Dorsolateral prefrontal cortex (tissue), 122 donors: ENCODE measurements at places on chromosomes 4 and X.

- no peak for DNase-seq
These were observed 91.3 kb downstream of the LCORL start for GRCh38 chr4:17930256-17930655.

DNA sequence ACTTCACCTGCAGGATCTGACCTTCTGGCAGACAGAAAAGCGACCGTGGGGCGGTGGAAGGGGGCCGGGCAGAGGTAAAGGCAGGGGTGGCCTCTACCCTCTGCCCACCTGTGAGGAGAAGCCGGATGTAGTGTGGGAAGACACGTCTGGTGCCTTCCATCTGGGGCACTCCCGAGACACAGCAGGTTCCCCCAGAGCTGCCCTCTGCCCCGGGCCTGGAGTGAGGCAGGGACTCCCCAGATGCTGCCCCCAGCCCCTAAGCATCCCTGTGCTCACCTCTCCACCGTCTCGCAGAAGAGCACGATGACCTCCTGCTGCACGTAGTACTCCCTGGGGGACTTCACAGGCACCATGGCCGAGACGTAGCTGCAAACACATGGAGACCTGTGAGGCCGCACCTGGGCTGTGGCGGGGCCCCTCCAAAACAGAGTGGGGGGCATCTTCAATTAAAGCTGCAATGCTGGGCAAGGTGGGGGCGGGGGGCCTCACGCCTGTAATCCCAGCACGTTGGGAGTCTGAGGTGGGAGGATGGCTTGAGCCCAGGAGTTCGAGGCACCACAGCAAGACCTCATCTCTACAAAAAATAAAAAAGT is 75.3 kb upstream of the MXD4 start:
- no peak for DNase-seq

GRCh38 chrX:17703201-17703600 is 34.1 kb upstream of the SCML1 start:
- no peak for DNase-seq

DNA sequence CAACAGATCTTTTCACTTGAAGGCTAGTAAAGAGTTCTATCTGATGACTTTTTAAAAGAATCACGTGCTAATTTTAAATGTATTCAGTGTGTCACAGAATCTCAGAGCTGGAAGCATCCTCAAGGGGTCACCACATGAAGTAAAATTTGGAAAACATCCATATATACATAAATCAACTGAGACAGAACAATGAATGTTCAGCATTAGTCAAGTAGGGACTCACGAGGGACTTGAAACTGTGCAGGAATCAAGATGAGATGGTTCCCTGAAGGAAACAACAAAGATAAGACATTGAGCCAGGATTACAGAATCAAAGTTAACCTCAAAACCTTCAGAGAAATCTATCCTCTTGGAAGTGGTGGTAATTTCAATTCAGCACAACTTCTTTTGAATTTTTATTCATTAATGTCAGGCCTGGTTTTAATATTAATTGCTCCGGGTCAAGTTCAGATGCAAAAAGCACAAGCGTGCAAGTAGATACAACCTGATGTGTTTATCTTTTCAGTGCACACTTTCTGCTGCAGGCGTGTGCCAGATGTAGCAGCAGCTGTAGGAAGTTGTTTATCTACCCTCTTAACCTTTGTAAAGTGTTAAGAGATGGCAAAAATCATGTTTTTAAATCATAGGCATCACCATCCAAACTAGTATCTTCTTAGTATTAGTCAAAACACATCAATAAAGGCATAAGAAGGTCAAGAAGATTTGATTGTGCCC is 87.7 kb upstream of the SRD5A3 start:
- DNase-seq, result no peak

DNA sequence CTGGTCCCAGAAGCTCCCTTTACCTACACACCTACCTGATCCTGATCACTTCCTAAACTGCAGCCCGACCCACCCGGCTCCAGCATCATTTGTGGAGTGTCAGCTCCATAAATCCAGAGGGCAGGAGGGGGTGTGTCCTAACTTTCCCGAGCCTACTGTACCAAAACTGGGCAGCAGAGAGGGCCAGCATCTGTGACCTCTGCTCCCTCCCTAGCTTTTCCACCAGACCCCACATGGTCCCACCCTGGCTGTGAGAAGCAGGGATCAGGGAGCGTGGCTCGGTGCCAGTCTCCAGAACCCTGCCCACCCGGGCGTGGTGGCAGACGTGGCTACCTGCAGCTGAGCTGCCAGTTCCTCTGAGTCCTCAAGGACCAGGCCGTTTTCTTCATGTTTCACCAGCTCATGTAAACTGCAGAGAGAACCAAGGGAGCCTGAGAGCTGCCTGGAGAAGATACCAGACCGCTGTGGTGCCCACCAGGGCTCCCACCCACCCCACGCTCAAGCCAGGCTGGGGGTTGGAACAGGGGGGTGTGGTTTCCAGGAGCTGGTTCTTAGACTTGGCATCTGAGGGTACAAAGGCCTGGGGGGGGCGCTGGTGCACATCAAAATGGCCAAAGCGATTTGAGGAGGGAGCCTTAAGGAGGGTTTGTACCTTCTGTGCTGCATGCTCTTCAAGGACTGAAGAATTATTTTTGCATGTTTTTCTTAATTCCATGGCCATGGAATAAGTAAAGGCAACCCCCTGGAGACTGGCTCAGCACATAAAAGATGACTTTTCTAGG is 76.7 kb upstream of the DRD5 start:
- no peak for DNase-seq

GRCh38 chr4:173288296-173288695 is 45.9 kb downstream of the HMGB2 start:
- peak; percentile 72 for DNase-seq

DNA sequence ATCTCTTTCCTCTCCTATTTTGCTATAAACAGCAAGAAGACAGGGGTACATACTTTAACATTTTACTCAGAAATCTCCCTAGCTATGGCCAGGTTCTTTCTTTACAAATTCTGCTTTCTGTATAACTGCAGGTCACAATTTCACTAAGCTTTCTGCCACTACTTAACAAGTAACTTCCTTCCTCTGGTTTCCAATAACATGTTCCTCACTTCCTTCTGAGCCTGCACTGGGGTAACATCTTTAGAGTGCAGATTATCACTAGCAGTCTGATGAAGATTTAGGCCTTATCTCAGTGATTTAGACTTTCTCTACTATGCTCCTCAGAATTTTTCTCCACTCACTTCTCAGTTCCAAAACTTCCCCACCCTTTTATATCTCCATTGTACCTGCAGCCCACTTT is 1930.5 kb upstream of the AGA start:
- no peak for DNase-seq

DNA sequence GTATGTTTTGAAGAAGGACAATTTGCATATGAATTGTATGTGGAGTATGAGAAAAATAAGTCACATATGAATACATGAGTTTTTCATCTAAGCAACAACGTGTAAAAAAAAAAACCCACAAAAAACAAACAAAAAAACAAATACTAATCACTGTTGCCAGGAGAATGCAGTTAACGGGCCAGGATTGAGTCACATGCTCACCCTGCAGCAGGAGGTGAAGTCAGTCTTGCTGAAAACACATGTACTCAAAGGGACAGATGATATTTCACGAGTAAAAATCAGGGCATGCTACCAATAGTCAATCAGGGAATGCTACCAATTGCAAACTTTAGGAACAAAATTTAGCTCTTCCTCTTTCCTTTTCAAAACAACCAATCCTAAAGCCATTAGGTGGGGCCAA is 10.4 kb upstream of the DCLK2 start:
- no peak for DNase-seq

GRCh38 chr4:125316401-125316790 is 1.6 kb downstream of the FAT4 start:
- DNase-seq, result peak; percentile 42

- DNase-seq, result no peak
These were observed 103.3 kb upstream of the PCDH18 start for GRCh38 chr4:137635601-137636000.

DNA sequence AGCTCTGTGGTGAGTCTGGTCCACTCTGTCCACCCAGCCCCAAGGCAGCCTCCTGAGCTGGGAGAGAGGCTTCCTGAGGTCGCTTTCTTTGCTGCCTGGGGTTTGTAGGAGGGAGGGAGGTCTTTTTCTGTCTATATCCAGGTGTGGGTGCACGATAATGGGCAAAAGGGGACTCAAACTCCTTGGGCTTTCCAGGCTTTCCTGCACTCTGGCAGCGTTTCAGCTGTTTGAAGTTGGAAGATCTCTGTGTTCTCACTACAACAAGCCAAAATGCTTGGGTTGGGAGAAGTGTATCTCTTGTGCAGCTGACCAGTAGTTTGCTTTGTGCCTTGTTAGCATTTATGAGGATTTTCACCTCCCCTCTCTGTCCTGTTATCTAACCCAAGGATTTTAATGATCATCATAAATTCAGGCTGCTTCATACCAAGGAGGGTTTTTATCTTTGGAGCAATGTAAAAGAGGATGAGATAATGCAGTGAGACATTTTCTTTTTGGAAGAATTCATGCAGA is 126.3 kb downstream of the REPS2 start:
- no peak for DNase-seq

- DNase-seq, result no peak
These were observed 67.4 kb upstream of the GBA3 start for GRCh38 chr4:22625311-22625710.
